Stimulated activated CD8-positive, alpha-beta memory T cell treated with anti-CD3 and anti-CD28 coated beads, Interleukin-15, amount 100 ng/mL, for 48 hours (primary cell): ENCODE measurements at places on chromosomes 12 and 14.

DNA sequence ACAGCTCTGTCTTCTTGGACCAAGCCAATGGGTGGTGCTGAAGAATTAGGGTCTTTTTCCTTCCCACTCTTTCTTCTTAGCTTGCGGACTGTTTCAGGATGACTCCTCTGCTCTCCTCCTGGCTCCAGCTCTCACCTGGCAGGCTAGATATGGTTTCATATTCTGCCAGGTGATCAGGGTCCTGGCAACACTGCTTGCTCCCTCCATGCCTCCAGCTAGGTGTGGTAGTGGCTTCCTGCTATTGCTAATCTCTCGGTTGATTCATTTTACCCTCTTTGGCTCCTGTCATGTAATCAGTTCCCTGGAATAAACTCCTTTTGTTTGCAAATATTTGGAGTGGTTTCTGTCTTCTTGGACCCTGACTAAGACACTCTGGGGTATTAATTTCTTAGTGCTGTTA, 4.3 kb upstream of the GZMH start:
- DNase-seq = no peak

DNA sequence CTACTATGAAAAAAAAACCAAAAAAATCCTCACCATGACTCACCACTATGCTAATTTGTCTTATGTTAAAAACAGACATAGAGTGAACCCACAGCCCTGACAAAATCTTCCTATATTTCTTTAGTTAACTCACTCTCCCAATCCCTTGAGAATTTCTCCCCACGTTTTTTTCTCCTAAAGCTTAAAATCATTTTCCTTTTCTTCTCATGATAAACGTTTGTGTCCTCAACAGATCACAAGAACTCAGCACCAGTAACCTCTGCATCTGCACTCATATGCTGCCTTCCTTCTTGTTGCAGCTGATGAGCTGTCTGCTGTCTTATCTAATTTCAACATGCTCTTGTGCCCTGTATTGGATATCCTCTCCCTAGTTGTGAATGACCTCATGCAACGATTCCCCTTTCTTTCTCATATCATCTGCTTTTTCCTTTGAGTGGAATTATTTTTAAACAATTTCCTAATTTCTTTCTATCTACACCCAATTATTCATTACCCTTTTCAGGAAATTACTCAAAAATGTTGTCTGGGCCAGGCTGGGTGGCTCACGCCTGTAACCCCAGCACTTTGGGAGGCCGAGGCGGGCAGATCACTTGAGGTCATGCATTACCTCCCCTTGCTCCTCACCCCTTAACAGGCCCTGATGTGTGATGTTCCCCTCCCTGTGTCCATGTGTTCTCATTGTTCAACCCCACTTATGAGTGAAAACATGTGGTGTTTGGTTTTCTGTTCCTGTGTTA, 427.5 kb upstream of the MGAT4C start:
- DNase-seq = no peak

GRCh38 chr12:53657041-53657440, 18.8 kb downstream of the ATP5MC2 start:
- no peak for DNase-seq

DNA sequence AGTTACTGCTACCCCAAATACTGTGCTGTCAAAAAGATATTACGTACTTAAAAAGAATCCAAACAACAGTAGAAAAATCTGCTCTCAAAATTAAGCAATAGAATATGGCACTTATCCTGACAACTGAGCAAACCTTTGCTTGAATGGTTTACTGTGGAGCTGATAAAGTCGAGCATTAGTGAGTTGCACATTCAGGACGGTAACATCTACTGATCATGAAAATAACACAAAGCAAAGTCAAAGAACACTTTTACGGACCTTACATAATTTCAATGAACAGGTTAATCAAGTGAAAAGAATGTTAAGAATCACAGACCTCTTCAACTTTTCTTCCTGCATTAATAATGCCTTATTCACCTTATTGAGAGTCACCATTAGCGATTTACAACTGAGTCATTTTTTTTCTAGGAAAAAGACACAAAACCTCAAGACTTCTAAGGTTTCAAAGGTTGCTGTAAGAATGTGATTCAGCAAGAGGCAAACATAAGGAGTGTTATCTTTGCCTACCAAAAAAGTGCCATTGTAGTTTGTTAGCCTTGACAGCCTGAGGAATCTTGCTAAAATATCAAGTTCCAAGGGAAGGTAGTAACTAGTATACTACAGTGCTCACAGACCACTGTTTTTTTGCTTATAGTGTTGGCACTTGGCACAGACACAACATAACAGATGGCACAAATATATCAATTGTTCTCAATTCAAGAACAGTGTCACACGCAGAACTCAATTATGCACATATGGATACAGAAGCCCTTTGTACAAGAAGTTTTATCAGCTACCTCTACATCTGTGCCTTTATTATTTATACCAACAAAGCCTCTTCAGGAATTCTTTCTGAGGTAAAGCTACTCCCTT, 334.2 kb upstream of the RPL10L start:
- DNase-seq = no peak

- DNase-seq = no peak
Observed at GRCh38 chr14:31371646-31372045, 48.7 kb downstream of the HEATR5A start.

- DNase-seq = no peak
Observed at GRCh38 chr12:121986489-121987245, 35.0 kb upstream of the BCL7A start.

DNA sequence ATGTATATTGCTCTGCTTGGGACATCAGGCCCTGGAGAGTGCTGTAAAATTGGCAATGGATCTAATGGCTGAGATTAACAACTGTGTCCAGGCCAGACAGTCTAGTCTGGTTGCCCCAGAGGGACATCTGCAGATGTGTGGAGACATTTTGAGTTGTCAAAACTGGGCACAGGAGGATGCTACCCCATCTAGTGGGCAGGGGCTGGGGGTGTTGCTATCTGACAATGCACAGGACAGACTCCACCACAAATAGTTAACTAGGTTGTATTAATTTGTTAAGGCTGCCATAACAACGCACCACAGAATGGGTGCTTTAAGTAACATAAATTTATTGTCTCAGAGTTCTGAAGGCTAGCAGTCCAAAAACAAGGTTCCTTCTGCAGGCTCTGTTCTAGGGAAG, 302.5 kb upstream of the AMIGO2 start:
- DNase-seq = no peak

GRCh38 chr12:72872996-72873395, 600.8 kb downstream of the TRHDE start:
- DNase-seq = no peak

DNA sequence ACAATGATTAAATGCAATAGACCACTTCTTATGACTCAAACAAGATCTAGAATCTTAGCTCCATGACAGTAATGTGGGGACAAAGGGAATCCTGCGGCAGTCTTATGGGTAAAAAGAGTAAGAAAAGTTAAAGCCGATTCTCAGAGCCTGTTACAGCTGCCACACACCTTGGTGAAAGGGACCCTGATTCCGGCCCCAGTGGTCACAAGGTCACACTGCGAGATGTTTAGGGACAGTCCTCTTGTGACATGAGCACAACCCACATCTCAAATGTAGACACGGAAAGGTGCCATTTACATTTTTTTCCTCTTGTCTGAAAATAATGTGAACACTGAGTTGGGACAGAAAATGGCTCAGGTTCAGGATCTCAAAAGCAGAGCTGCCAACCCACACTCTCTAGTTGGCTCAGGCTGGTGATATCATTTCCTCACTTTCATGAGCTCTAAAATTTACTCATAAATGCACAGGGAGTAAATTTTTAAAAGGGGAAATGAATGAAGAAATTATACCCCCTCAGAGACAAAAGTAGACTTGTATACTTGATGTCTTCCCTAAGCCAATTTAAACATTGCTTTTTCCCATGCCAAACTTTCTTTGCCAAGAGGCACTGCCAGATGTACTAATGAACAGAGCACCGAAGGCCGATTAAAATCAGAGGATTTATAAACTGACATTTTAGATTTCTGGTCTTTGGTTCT, 113.1 kb upstream of the OVCH1 start:
- no peak for DNase-seq

DNA sequence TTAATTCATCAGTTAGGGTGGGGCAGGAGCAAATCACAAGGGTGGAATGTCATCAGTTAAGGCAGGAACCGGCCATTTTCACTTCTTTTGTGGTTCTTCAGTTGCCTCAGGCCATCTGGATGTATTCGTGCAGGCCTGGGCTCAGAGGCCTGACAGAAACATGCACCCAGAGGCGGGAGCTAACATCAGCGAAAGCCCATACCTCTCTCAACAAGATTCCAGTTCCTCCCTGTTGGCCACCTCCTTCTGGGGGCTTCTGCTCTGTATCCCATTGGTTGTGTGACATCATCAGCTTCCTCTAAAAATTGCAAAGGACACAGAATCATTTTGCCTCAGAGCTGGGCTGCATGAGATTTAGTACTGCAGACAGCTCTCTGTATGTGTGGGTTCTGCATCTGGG, 134.3 kb downstream of the ZNF664 start:
- no peak for DNase-seq

DNA sequence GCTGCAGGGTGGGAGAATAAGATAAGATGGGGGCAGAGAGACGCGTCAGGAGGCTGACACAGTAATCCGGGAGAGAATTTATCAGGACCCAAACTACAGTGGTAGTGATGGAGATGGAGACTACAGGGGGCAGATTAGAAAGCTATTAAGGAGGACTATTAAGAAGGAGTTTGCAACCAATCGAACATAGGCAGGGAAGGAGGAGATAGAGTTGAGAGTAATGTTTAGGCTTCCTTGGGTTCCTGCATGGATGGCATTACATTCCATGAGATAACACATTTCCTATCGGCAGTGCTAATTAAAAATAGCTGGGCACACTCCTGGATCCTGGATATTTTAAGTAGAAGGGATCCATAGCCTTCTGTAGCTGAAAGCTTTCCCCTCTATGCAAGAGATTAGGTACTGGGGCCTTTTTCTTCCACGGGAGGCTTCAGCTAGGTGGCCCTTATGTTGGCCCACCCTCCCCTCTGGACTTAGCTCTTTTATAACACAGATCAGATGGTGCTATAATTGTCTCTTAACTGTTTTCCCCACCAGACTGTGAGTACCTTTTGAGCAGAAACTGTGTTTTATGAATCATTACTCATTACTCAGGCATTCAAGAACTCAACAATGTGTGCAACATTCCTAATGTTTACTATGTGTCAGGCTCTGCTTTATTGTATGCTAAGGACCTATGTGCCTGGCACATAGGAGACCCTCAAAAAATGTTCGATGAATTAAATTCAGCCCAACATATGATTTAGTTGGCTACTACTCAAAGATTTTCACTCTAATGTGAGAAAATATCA, 113.0 kb downstream of the RMST start:
- no peak for DNase-seq

DNA sequence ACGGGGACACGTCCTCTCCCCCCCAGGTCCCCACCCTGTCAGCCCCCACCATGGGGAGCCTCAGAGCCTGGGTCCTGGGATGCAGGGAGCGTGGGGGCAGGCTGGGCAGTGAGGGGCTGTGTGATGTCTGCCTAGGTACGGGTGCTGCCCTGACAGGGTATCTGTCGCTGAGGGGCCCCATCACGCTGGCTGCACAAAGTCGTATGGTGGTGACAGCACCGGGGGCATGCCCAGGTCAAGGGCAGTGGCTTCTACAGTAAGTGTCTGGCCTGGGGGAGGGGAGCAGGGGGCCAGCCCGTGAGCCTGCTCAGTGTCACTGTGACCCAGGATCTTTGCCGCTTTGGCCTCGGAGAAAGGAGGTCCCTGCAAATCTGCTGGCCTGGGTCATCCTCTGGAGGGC, 23.3 kb downstream of the PAPLN start:
- no peak for DNase-seq

DNA sequence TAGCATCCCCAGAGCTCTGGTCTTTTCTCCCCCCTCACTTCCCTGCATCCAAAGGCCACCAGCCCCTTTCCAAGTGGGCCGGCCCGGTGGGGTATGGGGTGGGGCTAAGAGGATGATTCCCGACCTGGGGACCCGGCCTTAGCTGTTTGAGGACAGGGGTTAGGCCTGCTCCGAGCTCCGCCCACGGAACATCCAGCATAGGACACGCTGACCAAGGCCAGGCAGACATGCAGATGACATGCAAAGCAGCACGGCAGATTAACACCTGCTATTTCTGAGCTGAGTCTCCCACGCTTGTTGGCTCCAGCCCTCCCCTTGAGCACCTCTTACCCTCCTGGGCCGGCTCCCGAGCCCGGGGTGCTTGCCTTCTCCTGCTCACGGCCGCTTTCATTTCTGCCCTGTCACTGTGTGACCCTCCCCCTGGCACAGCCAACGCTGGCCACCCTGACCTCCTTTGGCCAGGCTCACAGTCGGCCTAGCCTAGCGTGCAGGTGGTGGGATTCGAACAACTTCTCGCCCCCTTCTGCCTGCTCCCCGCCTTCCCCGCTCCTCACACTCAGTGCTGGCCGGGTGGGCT, 40.2 kb downstream of the TEAD4 start:
- no peak for DNase-seq

GRCh38 chr12:12744546-12745305, 27.6 kb downstream of the CDKN1B start:
- DNase-seq = no peak

- DNase-seq = no peak
Observed at GRCh38 chr12:120367924-120368788, 808 bp downstream of the MSI1 start.

GRCh38 chr12:666066-666465, 2.8 kb upstream of the NINJ2 start:
- no peak for DNase-seq

DNA sequence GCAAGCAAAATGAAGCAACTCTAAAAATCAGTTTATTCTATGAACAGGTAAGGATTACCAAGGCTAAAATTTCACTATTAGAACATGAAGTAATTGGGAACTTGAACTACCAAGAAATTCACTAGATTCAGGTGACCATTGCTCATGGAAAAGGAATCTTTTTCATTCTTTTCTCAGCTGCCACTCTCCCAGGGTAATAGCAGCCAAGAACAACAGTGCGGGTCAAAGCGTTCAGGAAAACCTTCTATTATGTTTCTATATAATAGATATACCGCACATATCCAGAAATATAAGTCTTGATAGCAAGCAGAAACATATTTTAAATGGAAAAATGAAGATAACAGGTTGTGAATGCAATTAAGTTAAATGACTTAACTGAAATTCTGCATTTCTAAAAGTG, 125.6 kb downstream of the NELL2 start:
- no peak for DNase-seq

- DNase-seq = no peak
Observed at GRCh38 chr12:127509066-127509778, 757.7 kb upstream of the TMEM132C start.

DNA sequence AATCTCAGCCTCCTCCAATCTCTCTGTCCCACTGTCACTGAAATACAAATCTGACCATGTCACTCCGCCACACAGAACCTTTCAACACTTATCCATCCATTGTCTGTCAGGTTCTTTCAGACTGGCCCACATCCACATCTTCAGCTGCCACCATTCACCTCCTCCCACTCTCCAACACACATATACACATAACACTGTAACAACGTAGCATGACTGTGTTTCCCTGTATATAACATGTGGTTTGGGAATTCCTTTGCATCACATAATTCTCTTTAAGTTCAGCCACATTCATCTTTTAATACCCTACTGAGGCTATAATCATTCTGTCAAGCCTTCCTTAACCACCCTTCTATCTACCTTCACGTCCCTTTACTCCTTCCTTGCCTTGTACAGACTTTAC, 99.2 kb downstream of the PPP2R5E start:
- DNase-seq = no peak

GRCh38 chr12:14612898-14613445, 45.3 kb upstream of the PLBD1 start:
- no peak for DNase-seq

- DNase-seq = peak; percentile 16
Observed at GRCh38 chr12:121990692-121991603, 30.7 kb upstream of the BCL7A start.

GRCh38 chr14:102150744-102151143, 11.0 kb downstream of the WDR20 start:
- no peak for DNase-seq

- DNase-seq = no peak
Observed at GRCh38 chr12:49893753-49894750, 9.6 kb downstream of the FAIM2 start.
